ENCODE measurements at places on chromosomes 2 and 18.
A peak's percentile ranks its signal among the peaks of the same experiment; 100 is the strongest.

DNA sequence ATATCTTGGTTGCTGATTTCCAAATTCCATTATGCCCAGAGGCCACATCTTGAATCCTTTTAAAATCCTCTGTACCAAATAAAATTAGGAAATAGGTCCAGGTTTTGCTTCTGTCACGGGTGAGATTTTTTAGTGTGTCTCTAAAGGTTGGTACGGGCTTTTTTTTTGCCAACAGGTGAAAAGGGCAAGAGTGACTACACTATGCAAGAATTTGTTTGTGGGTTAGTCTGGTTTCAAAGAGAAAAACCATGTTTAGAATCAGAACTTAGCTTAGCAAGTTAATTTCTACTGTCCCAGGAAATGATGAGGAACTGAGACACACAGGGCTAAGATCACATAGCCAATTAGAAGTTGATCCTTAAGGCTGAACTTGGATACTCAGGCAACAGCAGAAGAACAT, 41.7 kb downstream of the POLR1A start:
- DNase-seq, result peak; percentile 66

DNA sequence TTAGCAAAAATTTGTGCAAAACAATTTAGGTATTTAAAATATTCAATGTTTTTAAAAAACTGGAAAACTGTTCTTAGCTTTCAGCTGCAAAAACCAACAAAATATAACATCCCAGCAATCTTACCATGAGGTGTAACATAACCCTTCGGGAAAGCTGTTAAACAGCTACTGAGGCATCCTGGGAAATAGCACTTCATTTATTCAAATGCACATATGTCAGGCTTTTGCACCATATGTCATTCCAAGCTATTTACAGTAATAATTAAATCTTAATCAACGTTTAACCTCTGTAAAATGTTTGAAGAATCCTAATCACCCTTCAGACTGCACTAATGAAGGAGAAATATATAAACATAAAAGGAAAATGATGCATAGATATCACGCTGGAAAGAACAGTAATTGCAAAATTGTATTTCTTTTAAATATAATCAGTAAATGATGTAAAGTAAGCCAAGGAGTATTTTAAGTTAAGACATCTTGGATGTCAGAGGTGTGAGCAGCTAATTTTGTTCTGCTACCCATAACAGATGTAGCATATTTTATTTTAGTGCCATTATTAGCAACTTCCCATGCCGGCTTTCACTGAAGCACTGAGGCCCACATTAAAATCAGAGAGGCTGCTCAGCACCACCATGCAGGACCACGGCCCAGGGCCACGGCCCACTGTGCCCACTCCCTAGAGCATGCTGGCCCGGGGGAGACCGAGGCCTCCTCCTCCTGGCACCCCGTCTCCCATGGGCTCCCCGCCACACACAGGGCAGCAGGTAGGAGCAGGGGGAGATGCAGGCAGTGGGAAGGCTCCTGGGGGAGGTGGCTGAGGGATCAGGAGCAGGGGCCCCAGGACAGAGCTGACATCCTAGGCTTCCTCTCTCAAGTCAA, 30.9 kb downstream of the EMX1 start:
- DNase-seq, result no peak

DNA sequence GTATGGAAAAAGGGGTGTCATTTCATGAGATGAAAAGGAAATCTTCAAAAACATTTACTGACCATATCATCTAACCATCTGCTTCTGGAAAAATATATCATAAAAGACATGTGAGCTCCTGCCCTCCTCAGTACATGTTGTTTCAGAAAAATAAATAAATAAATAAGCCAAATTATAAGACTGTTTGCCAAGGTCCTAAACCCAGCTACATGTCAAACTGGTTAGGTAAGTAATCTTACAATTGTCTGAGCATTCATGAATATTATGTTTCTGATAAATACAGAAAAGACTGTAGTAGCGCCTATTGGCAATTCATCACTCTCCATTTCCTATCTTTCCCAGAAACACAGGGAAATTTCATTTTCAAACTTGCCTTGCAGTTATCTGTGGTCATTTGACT, 138.9 kb upstream of the SETBP1 start:
- no peak for DNase-seq

- no peak for DNase-seq
Observed at GRCh38 chr2:175595139-175595538, 406.9 kb downstream of the LNPK start.

DNA sequence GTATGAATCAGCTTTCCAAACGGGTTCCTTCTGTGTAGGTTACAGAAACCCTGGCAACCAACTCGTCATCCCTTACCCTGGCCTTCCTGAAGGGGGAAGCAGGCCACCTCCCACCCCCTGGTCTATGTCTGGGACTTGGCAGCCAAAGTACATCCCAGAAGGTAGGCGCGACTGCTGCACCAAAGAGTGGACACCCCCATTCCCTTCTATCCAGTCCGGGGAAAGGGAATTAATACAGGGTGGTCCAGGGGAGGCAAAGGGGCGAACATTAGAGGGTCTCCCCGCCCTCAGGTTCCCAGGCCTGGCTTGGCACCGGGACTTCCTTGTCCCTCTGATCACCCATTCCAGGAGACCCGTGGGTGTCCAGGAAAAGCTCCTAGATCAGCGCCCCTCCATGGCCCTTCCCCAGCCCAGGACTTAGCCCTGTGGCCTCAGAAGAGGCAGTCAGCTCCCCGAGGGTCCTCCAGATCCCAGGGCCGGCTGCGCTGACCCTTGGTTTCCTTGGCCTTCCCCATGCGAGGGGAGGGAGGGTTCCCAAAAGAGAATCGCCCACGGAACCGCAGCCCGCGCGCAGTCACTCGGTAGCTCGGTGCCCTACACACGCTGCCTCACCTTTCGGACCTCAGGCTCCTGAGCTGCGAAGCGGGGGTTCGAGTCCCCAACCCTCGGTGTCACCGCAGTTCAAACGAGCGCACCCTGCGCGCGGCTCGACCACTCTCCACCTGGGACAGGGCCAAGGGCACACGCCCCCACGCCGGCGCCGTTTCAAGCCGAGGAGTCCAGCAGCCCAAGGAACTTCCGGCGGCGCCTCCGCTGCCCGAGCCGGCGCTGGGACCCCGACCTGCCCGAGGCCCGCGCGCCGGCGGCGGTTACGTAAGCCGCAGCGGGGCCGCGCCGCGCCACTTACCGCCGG, at the start of gene PER2:
PER2 (minus strand) TSS at position 874 of the 913 bp plus-strand sequence. CDS start 10,674 bp downstream, outside the sequence.
- peak; percentile 92 for DNase-seq

GRCh38 chr2:1662606-1663180, 81.6 kb downstream of the PXDN start:
- no peak for DNase-seq

- peak; percentile 62 for DNase-seq
Observed at GRCh38 chr18:3998698-3999333, 456.3 kb downstream of the DLGAP1 start.

- no peak for DNase-seq
Observed at GRCh38 chr2:152042636-152043615, 55.9 kb downstream of the CACNB4 start.

DNA sequence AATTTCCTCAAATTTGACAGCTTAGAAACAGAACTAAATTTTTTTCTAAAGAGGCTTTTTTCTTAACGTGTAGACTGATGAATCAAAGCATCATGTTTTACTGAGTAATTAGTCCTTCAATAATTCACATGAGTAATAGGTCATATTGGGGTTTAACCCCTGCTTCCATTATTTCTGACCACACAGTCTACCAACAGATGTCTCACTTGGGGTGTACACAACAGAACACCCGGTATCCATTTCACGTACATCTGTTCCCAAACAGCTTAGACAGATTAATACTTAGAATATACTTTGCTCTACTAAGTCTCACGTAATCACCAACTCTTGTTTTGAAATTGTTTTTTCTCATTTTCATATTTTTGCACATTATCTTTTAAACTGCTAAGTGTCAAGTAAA, 14.8 kb downstream of the CERKL start:
- DNase-seq, result no peak

DNA sequence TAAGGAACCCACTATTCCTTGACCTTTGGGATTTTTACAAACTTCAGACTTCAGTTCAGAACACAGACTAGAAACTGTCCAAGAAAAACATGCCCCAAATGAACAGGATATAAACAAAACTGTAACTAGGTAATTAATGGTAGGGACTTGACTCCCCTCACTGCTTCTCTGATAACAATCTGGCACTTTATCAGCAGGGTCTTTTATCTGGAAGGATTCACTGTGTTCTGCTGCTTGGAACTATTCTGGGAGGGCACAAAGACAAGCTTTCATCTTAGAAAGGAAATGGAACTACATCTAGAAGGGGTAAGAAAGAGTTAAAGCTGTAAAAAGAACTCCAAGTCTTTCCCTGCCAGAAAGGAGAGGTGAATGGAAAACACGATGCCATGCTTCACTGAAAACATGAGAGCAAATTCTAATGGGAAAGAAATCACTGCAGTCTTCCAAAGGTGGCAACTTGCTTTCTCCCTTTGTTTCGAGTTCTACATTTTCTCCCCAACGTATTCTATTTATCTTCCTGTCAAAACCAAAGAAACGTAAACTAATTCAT, 181.2 kb downstream of the THADA start:
- DNase-seq, result no peak

GRCh38 chr2:23301136-23301535, 83.8 kb upstream of the KLHL29 start:
- no peak for DNase-seq

- DNase-seq, result no peak
Observed at GRCh38 chr2:16522031-16522831, 143.4 kb downstream of the CYRIA start.

GRCh38 chr2:54052825-54053718, 62.3 kb upstream of the ACYP2 start:
- no peak for DNase-seq

- DNase-seq, result peak; percentile 48
Observed at GRCh38 chr18:76394780-76395476, 100.1 kb downstream of the ZNF516 start.

- peak; percentile 98 for DNase-seq
Observed at GRCh38 chr2:27320958-27321543, 1.8 kb downstream of the MPV17 start.

DNA sequence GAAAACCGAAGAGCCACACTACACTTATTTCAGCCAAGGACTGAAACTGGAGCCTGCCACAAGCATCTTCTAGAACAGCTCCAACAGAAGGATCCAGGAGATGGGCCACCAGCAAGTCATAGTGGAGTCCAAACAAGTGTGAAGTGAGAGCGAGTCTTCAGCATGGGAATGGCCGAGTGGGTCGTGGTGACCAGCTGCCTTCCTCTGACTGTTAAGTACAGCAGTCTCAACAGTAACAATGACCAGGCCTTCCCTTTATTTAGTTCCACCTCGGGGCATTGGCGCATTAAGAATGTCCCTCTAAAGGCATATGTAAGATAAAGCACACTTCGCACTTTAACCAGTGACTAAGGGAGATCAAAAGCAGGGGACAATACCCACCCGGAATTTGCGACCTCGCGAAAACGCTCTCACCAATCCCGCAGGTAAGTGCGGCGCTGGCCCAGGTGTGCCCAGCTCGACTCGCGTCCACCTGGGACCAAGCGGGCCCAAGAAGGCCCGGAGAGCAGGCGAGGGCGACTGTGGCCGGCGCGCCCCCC, 1.1 kb downstream of the L3MBTL4 start:
- DNase-seq, result no peak

- DNase-seq, result no peak
Observed at GRCh38 chr2:20582600-20583221, 68.2 kb downstream of the HS1BP3 start.

DNA sequence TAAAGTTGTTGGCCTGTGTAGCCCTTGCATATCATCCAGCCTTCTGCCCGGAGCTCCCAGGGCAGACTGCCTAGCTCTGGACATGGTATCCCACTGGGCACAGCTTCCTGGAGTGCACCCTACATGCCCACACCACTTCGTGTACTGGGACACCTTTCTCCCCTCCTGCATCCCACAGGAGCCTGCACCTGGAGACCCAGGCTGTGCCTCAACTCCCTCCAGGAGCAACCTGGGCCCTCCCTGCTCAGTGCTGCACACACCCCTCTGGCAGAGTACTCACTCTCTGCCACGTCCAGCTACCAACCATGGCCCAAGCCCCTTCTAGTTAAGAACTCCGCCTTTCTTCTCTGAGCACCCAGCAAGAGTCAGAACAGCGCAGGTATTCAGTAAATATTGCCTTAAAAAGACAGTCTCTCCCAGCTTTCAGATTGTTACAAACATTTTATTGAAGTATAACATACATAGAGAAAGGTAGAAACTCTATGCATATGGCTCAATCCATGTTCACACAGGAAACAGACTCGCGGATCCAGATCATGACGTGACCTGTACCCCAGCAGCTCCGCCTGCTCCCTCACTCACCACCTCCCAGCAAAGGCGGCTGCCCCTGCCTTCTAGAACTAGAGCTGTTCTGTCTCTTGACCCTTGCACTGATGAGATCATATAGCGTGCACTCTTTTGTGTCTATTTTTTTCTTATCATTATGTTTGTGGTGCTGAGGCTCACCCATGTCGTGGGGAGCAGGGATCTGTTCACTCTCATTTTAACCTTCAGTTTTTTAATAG, 98.4 kb upstream of the MYCN start:
- DNase-seq, result no peak

DNA sequence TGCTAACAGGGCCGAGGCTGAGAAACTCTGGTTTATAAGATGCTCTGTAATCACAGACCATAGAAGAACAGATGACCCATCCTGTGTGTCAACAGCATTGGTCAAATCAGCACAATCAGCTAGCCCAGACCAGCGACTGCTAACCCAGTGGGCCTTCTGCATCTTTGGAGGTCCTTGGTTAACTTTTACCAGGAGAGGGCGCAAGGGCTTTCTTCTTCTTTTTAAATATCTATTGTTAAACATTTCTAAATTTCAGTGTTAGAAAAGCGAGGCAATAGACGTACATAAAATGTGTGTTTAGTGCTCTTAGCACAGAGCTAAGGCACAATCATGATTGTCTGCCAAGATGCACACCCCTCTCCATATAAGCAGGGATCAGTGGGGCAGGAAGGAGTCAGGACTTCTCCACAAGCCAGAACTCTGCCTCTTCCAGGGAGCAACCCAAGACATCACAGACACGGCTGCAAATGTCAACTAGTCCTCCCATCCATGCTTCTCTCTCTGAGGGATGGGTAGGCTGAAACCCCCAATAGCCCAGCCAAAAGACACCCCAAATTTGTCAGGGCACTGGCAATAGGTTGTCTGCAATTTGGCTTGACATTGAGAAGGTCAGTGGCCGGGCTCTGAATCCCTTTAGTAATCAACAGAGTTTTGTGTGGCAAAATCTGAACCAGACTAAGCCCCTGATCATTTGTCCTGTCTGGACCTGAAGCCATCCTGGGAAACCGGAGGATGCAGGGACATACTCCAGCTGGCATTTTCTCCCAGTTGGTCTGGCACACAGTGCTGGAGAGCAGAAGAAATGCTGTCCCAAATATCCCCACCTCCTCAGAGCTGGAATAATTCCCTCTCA, 188.2 kb downstream of the BCL2 start:
- peak; percentile 64 for DNase-seq

DNA sequence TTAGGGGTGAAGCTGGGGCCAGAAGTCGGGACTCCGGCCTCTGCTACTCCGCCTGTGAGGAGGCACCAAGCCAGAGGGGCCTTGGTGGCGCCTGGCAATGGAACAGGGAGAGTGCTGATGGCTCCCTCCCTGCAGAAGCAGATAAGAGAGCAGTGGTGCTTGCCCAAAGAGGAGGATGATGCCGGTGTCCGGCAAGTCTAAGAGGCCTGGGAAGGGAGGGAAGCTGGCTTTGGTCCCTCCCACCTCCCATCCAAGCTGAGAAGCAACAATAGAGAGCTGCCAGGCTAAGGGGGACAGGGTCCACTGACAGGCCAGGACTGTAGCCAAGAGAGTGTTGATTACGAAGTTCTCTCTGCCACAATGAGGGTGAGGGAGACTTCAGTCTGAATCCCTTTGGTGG, 479.5 kb downstream of the TNS1 start:
- no peak for DNase-seq

GRCh38 chr18:67876871-67877270, 360.4 kb upstream of the DSEL start:
- DNase-seq, result no peak

GRCh38 chr2:9178904-9179571, 27.6 kb upstream of the ASAP2 start:
- peak; percentile 80 for DNase-seq
